GOT3 (cell line): ENCODE measurements at places on chromosomes 16 and 17.

GRCh38 chr17:59513934-59514841 lies 51.2 kb upstream of the DHX40 start:
- DNase-seq = no peak

DNA sequence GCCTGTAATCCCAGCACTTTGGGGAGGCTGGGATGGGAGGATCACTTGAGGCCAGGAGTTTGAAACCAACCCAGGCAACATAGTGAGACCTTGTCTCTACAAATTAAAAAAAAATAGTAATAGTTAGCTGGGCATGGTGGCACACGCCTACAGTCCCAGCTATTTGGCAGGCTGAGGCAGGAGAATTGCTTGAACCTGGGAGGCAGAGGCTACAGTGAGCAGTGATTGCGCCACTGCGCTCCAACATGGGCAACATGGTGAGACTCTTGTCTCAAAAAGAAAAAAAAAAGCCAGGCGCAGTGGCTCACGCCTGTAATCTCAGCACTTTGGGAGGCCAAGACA lies 56.9 kb upstream of the MRTFB start:
- no peak for DNase-seq

DNA sequence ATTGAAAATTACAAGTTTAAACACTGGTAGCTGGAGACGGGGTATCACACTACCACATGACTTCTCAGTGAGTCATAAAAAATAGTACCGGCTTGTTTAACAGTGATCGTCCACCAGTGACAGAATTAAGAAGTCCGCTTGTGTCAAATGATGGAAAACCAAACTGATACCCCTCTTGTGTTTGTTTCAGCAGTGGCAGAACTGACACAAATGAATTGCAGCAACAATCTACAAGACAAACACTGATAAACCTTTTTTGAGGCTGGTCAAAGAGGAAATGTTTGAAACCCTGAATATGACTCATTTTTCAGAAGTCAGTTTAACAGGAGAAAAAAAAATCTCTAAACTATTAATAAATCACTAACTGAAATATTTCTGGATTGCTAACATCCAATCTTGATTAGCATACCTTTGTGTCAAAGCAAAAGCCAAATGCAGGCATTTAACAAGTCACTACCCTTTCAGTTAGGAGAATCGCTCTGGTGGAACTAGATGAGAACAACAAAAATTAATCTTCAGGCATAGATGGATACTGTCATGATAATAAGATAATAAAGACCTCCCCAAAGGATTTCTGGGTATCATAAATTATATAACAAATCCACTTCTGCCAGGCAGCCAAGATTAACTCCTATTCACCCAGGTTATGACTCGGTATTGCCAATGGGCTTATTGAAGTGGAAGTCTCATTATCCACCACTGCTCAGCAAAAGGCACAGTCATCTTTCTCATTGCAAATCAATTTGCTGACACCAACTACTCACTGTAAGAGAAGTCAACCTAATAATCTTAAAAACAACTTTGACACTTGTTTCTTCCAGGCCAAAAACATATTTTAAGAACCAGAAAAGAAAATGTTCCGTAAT lies 20.8 kb downstream of the DCUN1D3 start:
- no peak for DNase-seq

DNA sequence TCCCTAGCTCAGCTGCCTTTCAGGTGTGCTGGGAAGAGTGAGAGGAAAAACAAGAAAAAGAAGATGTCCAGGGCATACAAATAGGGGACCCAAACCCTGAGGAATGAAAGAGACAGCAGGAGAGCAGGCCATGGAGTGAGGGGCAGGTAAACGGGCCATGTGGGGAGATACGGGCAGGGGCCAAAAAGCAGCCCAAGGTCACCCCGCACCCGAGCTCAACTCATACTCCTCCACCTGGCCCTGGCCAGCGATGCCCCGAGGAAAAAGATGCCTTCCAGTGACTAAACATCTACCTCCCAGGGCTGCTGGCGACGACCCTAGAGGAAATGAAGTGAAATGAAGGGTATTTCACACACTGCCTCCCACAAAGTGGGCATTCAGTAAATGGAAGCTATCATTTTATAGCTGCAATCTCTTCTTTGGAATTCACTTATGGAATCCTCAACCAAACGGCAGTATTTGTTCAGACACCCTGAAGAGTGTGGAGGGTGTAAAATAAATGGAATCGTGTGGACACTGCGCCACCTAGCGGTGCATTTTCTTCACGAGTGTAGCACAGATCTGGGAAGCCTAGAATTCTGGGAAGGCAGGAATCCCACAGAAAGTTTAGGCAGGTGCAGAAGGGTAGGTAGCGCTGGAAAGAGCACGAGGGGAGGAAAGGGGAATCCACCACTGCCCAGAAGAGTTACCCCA lies 14.9 kb downstream of the ELAC2 start:
- DNase-seq = no peak

GRCh38 chr17:67113486-67113885 lies 69.1 kb downstream of the CACNG1 start:
- no peak for DNase-seq

- no peak for DNase-seq
Measured at GRCh38 chr16:89368604-89369249, 121.6 kb downstream of the ANKRD11 start.

DNA sequence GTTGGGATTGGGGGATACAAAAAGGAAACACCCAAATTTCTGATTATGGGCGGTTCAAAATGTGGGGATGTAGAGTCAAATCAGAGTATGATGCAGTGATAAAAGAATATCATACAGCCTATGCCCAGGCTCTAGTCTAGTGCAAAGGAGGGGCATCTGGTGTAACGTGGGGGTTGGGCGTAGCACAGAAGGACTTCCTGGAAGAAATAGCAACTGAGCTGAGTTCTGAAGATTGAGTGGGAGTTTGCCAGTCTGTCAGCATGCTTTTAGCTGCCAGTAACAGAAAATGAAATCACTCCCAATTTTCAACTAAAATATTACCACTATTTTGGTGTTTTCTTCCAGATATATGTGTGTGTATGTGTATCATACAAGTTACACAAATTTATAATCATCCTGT lies 196.9 kb downstream of the SPECC1 start:
- no peak for DNase-seq

DNA sequence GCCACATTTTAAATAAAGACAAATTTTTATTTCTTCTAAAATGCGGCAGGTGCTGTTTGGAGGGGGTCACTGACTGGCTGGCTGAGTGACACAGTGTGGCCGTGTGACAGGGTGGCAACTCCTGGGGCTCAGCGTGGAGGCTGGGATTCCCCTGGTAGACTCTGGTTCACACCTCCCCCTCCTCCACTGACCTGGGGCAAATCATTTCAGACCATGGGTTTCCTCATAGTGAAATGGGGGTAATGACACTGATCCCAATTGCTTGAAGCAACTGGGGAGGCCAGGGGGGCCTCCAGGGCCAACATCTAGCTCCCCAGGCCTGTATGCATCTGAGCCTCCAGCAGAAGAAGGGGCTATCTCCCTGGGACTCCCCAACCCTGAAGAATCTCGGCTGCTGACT lies 6.6 kb downstream of the HSD11B2 start:
- DNase-seq = no peak

DNA sequence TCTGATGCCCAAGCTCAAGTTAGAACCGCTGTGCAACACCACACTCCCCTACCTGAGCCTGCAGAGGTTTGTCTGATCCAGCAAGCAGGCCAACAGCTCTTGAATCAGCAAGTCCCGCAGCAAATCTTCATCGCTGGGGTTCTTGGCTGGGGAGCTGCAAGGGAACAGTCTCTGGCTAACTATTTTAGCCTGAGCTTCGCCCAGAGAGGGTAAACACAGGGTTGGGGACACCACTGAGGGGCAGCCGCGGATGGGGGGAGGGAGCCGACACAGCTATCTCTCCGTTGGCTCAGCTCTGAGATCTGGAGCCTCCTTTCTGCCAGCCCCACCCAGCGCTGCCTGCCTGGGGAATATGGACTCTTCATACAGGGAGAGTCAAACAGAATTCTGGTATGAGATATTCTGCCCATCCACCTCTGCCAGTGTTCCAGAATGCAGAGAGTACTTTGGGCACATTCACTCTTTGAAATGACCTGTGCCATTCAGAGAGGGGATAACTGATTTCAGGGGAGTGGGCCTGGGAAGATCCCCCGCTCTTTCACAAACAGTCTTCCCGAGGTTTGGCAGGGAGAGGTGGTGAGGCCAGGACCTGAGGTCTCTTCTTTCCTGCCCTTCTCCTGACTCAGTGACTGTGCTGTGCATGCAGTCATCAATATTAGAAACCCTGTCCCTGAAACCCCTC lies 7.4 kb downstream of the GIP start:
- DNase-seq = no peak

DNA sequence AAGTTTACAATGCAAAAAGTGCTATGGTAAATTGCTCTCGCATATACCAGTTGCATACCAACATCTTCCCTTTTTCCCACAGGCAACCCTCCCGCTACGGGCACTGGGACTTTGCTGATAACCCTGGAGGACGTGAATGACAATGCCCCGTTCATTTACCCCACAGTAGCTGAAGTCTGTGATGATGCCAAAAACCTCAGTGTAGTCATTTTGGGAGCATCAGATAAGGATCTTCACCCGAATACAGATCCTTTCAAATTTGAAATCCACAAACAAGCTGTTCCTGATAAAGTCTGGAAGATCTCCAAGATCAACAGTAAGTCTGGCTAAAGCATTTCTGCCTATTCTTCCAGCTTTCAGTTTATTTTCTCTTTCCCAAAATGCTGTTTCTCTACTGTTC lies 27.9 kb upstream of the HSBP1 start:
- no peak for DNase-seq

GRCh38 chr16:19868421-19868820 lies 16.2 kb downstream of the GPRC5B start:
- DNase-seq = no peak

DNA sequence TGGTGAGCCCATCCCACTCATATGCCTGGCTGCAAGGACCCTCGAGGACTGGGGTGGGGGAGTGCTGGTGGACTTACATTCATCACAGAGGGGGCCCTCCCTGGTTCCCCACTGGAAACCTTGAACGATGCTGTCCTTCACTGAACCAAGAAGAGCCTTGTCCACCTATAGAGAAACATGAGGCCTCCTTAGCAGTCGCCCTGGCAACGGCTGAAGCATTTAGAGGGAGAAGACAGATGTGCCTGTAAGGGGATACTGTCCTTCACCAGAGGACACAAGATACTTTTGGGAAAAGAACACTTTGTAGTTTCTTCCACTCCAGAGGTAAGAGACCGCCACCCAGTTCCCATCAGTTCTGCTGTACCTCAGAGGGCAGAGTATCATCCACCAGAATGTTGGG lies 6.5 kb downstream of the HIGD1B start:
- no peak for DNase-seq

- DNase-seq = no peak
Measured at GRCh38 chr16:64914-65255, 7.5 kb downstream of the RHBDF1 start.

- DNase-seq = no peak
Measured at GRCh38 chr17:58335779-58336455, 7.3 kb upstream of the TSPOAP1 start.

GRCh38 chr16:70378869-70379493 lies 32.3 kb downstream of the DDX19A start:
- no peak for DNase-seq

GRCh38 chr16:9308850-9309249 lies 217.4 kb downstream of the HAPSTR1 start:
- DNase-seq = no peak

DNA sequence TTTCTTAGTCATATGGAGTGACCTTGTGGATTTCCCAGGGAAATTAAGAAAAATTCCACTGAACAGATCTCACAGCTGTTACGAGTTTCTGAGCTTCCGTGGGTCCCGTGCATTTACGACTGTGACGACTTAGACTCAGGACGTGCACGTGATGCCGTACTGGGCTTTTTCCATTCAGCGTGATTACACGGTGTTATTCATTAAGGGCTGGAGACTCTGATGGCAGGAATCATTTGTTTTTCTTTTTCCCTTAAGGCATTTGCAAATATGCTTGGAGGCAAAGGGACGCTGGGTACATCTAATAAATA lies 57.2 kb downstream of the TBC1D16 start:
- DNase-seq = no peak

- DNase-seq = no peak
Measured at GRCh38 chr16:56682703-56683397, 580 bp downstream of the MT1X start.

GRCh38 chr16:54748611-54749190 lies 182.0 kb upstream of the IRX5 start:
- no peak for DNase-seq

DNA sequence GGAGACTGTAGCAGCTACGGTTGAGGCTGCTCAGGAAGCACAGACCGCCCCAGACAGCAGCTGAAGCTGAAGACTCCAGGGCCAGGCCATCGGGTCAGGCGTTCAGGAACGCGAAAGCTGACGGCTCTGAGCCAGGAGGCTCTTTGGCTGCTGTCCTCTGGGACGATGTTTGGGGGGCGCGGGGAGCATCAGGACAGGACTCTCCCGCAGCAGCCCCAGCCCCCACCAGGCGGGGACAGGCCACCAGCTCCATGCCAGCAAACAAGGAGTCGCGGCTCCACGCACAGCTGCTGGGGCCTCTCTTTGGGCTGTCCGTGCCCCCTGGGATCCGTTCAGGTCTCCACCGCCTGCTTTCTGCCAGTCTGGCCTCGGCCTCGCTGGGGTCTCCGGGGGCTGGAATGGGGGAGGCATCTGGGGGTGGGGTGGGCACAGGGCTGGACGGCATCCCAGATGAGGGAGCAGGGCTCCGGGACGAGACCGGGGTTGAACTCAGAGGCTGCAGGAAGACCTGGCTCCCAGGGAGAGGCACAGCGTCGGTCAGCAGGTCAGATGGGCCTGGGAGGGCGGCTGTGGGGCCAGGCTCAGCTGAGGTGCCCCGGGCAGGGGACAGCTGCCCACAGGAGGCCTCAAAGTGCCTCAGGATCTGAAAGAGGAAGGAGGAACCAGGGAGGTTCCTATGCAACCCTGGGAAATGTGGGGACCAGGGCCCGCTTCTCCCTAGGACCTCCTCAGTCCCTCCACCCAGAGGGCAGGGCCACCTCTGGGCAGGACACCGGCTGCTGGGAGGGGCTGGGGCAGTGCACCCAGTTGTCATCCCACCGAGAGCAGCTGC lies 6.3 kb upstream of the CEP131 start:
- DNase-seq = no peak

GRCh38 chr16:4704491-4704890 lies 11.1 kb downstream of the NUDT16L1 start:
- DNase-seq = no peak

DNA sequence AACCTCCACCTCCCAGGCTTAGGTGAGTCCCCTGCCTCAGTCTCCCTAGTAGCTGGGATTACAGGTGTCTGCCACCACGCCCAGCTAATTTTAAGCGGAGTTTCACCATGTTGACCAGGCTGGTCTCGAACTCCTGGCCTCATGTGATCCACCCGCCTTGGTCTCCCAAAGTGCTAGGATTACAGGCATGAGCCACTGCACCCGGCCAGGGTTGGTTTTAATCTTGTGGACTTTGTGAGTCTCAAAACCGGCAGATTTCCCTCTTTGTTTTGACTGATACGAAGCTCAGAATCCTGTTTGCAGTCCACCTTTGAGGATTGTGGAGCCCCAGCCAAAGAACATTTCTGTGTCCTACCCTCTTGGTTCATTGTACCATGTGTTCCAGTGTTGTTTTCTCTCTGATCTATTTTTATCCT lies 16.4 kb upstream of the CPSF4L start:
- DNase-seq = no peak
